ENCODE measurements at places on chromosomes 5 and 9. TPM values are rescaled to one million over a fixed set of nuclear protein-coding genes. Genes with fewer than 3 reads are reported as not detected.

- DNase-seq: no peak
These were observed 18.8 kb upstream of the TNFAIP8 start for GRCh38 chr5:119336845-119337580.

- DNase-seq: no peak
These were observed 11.9 kb downstream of the GNPDA1 start for GRCh38 chr5:142000704-142001484.

DNA sequence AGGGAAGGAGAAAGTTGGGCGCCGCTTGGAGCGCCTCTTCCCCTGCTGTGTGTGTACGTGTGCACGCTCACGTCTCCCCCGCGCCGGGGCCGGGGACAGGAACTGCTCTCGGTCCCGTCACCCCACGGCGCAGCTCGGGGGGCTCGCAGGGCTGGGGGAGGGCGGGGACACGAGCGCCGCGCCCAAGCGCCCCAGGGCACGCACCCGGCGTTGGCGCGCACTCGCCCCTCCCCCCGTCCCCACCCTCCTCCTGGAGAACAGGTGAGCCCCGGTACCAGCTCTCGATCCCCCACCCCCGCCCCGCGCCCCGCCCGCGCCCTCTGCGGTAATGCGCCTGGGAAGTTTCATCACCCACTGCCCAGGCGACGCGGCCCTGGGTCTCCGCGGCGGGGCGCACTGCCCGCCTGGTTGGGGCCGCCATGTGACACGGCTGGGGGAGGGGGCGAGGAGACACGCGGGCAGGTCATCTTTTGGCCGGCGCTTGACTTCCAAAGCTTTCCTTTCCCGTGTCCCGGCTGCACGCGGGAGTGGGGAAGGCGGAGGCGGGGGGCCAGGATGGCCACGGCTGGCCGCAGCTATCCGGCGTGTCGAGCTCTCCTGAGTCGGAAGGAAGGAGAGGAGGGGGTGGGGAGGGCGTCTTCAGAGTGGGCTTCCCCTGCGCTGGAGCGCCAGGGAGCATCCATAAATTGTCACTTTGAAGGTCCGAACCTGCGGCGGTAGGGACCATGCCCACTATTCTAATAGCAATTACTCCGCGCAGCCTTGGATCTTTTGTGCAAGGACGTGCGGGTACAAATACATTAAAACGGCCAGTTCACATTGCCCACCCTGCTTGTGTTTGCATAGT, 1.5 kb upstream of the STC2 start:
- no peak for DNase-seq

DNA sequence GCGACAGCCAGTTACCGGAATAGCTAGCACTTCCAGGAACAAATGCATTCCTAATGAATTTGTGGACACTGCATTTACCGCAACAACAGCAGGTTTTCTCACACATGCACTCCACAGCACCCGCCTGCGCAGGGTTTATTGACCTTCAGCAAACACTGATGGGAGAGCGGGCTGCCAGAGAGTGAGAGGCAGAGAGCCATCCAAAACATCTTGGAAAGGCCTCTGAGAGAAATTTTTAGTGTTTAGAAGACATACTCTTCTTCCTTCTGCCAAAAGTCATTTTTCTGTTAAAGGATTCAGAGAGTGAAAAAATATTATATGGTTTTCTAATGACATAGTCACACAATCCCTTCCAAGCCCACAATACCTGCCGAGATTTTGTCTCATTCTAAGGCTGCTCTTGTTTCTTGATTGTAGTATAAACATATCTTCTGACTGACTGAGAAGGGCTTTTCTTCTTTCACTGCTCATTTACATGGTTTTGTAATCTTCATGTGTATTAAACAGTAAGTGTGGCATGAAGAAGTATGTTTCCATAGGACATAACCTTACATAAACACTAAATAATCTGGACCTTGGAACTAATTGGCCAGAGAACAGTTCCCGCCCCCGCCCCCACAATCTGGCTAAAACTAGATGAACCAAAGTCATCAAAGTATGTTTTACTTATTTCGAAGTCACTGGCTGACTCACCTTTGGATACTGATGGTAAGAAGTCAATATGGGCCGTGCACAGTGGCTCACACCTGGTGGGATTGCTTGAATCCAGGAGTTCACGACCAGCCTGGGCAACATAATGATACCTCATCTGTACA, 432.5 kb upstream of the MEF2C start:
- DNase-seq: no peak

ST8SIA4 gene
- total RNA-seq: 18.3 TPM

PRDM9 gene
- total RNA-seq: not detected
